ENCODE measurements at places on chromosomes 2 and 18.

DNA sequence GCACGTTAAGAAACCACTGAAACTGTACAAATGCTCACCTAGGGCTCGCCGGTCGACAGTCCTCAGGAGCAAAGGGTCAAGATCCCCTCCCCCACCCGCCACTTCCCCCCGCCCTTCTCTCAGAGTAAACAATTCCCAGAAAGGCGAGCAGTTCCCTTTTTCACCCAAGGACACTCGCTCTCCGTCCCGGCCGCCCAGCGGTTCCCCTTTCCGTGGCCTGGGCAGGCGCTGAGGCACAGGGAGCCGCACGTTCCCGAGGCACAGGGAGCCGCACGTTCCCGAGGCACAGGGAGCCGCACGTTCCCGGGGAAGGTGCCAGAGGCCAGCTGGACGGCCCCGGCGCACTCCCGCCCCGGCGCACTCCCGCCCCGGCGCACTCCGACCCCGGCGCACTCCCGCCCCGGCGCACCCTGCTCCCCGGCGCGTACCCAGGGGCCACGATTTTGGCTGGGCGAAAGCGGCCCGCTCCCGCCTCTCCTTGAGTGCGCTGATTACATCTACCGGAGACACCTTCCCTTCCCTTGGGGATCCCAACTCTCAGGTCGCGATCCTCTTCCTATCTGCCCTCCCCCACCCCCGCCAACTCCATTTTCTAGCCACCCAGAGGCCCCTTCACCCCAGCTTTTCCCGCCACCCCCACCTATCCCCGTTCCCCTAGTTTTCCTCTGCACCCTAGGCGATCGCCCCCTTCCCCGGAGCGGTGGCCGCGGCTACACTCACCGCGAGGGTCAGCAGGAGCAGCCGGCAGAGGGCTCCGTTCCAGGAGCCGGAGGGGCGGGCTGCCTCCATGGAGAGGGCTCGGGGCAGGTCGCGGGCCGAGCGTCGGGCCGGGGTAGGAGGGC is 817 bp downstream of the DSC2 start:
- no peak for DNase-seq

DNA sequence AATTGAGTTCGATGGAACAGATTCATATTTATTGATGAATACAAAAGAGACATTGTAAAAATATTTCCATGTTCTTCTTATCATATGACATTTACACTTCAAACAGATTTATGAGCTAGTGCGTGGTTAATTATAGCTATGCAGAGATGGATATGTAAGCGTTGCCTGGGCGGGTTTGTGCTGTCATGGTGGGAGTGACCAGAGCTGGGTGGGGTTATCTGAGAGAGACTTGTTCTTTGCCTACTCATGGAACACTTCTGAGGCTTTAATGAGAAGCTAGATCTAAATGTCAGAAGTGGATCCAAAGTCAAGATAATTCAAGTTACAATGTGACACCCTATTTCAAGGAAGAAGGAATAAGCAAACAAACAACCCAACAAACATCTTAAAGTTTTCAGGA is 162.3 kb upstream of the ZEB2 start:
- DNase-seq, result no peak

- no peak for DNase-seq
Observed at GRCh38 chr2:239873656-239874635, 151.2 kb downstream of the NDUFA10 start.

- no peak for DNase-seq
Observed at GRCh38 chr18:56214706-56215105, 423.7 kb downstream of the TXNL1 start.

DNA sequence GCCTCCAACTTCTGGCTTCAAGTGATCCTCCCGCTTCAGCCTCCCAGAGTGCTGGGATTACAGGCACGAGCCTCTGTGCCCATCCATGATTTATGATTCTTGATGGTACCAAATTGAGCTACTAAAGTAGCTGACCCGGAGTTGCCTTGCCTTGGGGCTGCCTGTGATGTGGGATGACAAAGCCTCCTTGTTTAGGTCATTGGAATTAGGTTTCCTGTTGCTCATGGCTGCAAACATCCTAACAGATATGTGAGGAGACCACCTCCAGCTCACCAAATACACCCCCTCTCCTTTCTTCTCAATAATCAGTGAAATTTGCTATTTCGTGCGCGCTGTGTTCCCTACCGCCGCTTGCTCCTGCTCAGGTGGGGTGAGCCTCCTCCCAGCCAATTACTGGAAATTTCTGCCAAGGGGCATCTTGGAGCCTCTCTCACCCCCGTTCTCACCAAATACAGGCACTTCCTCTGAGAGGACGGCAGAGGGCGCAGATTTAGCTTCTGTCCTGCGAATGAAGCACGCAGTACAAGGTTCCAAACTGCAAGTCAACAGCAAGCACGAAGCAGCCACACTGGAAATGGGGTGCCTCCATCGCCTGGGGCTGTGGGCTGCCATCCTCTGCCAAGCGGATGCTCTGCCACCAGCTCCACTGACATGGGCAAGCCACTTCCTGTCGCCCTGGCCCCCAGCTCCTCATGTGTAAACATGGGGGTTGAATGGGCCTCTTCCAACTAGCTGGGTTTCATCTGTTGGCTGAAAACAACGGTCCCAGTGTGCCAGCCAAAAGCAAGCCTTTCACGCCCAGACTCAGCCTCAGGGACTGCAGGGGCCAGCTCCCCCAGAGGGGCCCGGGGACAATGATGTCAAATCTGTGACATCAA is 71.7 kb downstream of the NCAPH start:
- DNase-seq, result peak; percentile 78

DNA sequence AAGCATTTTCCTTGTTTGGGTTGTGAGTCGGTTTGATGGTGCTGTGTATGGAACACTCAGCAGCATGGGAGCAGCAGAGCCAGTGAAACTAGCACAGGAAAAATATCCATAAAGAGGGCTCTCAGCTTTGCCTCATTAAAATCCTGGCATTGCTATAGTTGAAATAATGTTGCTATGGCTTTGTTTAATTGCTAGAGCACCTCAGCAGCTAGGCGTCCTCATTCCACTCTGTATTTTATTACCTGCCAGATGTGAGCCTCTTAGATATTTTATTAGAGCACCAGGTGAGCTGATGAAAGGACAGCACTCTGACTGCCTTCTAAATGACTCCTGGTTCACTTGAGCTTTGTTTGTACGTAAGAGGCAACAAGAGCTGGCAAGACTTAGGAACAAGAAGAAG is 232.4 kb downstream of the MTX2 start:
- DNase-seq, result no peak

DNA sequence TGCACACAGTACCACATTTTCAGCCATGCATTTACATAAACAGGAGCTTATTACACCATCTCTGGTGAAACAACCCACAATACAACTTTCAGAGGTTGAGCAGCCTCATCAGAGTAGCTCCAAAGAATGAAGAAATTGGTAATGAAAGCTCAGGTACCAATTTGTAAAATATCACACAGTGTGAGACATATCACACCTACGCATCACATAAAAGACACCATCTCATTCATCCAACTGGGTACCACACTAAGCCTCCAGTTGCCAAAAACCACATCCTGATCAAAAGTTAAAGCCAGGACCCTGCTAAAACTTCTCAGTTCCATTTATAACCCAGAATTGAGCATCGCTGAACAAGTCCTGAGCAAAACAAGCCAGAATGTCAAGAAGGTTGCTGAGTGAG is 4.6 kb downstream of the TMEM163 start:
- DNase-seq, result no peak

GRCh38 chr18:65760457-65760856 is 9.6 kb downstream of the CDH7 start:
- no peak for DNase-seq

GRCh38 chr18:57804557-57804956 is 1.4 kb upstream of the ATP8B1 start:
- no peak for DNase-seq

DNA sequence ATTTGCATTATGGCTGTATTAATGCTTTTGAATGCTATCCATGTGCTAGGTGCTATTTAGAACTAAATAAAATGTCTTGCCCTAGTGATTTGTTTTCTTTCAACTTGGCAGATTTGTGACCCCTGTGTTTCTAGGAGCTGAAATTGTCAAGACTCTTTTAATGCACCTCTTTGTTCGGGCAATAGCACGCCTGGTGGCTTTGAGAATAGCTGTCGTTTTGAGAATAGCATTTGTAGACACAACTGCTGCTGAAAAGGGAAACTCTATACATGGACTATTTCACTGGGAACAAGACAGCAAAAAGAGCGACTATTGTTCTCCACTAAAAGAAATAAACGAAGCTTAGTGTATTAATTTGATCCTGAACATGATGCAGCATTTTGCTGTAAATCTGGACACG is 352.1 kb upstream of the ZNF521 start:
- DNase-seq, result no peak

DNA sequence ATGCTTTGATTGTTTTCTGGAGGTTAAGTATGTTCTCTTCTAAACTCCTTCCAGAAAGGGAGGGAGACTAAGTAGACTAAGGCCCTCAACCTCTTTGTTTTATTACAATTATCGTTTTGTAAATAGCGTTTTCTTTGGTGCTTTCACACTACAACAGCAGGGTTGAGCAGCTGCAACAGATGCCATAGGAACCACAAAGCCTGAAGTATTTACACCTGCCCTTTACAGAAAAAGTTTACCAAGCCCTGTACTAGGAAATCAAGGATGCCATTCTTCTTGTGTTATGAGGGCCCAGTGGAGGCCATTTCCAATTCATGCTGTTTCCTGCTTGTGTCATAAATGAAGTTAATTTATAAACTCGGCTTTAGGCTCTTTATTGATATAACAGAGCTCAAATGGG is 914.8 kb downstream of the DCDC2C start:
- DNase-seq, result no peak

DNA sequence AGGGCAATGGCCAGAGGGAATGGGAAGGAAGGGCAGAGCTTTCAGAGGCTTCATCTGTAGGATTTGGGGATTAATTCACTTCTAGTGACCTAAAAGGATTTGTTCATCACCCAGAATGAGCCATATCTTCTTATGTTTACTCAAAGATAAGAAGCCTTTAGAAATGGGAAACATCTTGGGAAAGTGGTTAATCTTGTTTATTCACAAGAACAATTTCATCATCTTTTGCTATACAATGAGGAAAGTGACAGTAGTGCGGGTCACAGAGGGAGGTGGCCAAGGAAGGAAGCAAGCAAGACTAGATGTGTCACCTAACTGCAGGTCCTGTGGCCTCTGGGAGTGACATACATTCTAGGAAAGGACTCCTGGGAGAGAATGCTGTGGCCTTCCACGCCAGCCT is 140.4 kb upstream of the ALPP start:
- DNase-seq, result peak; percentile 56

DNA sequence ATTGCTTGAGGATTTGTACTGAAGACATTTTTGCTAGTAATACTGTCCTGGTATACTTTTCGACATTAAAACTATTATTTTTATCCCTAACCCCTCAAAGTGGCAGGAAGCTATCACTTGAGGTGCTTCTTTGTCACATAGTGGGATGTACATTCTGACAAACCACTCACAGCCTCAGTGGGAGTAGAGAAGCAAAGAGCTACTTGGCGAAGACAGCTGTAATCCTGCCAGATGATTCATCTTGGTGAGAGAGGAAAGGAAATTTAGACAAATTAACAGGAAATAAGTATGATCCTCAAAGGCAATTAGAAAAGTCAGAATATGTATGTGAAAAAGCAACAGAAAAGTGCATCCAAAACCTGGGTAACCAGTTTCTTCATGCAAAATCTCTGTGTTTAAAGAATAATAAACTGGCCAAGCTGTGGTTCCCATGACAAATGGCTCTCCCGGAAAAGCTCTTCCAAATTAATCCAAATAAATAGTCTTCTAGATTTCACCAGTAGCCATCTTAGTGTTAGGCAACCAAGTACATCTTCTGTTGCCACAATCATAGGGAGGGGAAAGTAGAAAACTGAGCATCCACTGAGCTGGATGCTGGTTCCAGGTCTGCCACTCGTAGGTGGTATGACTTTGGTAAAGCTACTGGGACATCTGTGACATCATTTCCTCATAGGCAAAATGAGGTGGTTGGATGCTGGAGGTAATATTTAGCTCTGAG is 308.0 kb upstream of the LYPD1 start:
- DNase-seq, result peak; percentile 47

- DNase-seq, result peak; percentile 86
Observed at GRCh38 chr18:48956356-48956755, 5.6 kb upstream of the SMAD7 start.

DNA sequence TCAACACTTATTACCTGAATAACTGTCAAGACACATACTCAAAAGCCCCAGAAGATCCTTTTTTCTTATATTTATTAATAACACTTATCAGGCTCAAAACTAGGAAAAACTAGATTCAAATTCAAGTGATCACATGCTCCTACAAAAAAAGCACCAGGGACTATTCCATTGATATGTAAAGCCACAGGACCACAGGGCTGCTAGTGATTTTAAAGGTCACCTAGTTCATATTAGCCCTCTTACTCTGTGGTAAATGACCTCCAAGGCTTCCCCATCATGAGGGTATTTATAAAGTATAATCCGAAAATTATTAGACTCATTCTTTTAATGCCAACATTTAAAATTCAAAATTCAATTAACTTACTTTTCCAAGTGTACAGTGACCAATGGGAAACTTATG is 52.5 kb downstream of the LRPPRC start:
- no peak for DNase-seq

DNA sequence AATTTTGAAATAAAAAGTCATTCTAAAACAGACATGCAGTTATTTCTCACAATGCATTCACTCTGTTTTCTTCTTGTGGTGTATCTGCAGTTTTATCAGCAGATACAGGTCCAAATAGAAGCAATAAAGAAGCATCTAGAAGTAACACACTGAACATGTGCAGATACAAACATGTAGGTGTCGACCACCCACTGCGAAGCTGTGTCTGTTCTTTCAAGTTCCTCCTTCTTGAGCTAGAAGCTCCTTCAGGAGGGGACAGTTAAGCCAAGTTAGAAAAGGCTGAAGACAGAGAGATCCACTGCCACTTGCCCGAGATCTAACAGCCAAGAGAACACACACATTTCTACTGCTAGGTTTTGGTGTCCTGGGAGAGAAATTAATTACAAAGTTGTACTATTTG is 30.1 kb downstream of the WDFY1 start:
- no peak for DNase-seq

GRCh38 chr2:134261398-134262131 is 7.7 kb downstream of the MGAT5 start:
- no peak for DNase-seq

All from iris pigment epithelial cell (primary cell).